ENCODE measurements at places on chromosomes 3 and 15.

GRCh38 chr3:62755285-62755684 is 119.9 kb downstream of the CADPS start:
- no peak for DNase-seq

DNA sequence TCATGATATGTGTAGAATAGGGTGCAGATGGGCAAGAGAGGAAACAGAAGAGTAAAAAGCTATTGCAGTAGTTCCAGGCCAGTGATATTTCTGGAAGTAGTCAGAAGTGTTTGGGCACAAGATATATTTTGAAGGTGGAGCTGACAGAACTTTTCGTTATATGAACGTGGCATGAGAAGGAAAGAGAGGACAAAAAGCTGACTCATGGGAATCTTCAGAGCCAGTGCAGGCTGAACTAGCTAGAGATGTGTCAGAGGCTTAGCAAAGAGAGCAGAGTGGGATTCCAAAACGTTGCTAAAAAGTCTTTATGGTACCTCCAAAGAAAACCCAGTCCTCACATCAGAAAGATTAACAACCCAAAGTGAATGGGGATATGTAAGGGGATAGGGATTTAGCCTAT is 28.7 kb downstream of the TRIM69 start:
- no peak for DNase-seq

GRCh38 chr15:72285927-72286516 is 13.7 kb upstream of the PARP6 start:
- DNase-seq: peak; percentile 67

DNA sequence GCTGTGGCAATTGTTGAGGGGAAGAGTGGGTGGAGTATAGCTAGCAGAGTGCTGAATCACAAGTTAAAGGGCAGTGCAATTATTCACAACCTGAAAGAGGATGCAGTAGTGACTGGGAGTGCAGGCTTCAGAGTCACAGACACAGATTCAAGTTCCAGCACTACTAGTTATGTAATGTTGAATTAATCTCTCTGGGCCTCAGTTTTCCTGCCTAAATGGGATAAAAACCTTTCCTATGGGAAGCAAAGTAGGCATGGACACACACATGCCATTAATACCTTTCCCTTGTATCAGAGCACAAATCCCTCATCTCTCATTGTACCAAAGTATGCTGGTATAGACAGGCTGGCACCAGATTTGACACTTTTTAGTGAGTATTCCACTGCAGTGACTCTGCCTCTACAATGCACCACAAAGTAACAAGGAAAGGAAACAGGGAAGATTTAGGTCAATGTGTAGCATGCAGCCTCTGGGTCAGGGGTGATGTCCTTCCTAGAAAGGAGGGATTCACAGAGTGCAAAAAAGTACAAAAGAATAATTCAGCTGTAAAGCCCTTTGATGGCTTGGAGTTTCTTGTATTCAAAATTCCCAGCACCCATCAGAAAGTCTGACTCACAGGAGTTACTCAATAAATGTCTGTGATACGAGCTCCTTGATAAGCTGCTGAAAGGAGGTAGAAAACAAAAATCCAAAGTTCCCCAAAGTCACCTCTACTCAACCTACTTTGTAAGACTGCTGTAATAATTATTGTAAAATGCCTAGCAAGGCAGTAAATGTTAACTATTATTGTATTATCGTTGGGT is 507.5 kb upstream of the TGFBR2 start:
- no peak for DNase-seq

GRCh38 chr3:107810171-107811071 is 280.4 kb downstream of the CD47 start:
- no peak for DNase-seq
